ENCODE measurements at places on chromosomes 11 and 22.

GRCh38 chr11:88886796-88887195 is 179.0 kb downstream of the GRM5 start:
- peak; percentile 19 for DNase-seq

DNA sequence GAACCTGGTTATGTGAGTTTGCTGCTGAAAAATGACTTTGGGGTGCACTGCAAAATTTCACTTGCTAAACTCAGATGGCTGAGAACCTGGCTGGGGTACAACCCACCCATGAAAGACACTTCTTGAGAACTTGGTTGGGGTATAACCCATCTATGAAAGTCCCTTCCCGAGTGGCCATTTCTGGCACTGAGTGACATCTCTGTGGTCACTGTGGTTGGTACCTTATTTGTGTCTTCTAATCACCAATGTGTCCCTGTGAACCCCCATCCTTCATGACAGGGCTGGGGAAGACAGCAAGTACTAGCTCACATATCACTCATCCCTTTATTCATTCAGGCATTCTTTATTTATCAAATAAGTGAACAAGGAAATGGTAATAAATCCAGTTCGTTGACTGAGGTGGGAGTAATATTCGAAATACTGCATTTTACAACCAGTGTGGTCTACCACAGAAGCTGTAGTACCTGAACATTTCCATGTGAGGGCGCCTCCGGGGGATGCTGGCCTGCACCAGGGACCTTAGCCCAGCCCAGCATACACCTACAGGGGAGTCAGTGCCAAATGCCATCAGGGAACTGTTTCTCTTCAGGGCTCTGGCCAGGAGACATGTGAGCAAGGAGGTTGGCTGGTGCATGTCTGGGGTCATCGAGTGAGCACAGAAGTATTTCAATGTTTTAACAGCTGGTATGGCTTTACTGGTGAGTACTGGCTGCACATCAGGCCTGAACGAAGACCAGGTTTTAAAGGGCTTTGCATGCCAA is 122.1 kb downstream of the CSNK2A3 start:
- DNase-seq: no peak

GRCh38 chr11:8232849-8233606 is 30.6 kb downstream of the LMO1 start:
- DNase-seq: no peak

DNA sequence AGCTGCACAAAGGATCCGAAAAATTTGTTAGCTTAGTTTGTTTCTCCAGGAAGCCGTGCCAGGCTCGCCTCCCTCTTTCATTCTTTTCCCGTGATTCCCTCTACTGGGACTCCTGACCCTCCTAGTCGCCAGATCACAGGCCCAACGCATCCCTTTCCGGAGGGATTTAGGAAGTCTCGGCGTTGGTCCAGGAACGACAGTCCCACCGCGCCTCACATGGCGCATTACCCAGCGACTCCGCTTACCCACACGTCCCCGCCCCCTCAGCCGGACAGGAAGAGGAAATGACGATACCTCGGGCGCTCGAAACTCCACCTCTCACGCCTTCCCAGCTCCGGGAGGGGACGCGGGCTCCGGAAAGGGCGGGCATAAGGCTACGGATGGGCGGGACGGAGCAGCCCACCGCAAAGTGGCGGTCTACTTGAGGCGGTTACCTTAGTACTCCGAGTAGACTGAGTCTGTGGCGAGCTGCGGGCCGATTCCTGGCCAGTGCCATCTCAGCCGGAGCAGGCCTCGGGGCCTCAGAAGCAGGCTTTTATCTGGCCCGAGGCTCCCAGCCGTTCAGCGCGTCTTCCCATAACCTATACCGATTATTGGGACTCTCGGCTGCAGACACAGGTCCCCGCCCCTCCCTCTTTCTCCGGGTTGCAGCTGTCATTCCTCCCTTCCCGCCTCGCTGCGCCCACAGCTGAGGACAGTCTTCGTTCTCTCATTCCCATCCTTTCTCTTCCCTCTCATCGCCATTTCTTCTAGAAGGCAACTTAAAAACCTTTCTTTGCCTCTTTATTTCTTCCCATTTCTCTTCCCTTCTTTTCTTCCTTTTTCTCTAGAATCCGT is at the start of gene CCDC15:
Gene CCDC15 (plus strand): TSS at position 450 of the 837 bp plus-strand sequence. CDS start 531 bp downstream, outside the sequence.
- DNase-seq: peak; percentile 96

- DNase-seq: no peak
These were observed 17.1 kb upstream of the MS4A4A start for GRCh38 chr11:60263402-60263801.

- no peak for DNase-seq
These were observed 32.2 kb upstream of the OR4B1 start for GRCh38 chr11:48184452-48184851.

GRCh38 chr11:75777461-75778110 is 9.0 kb downstream of the DGAT2 start:
- no peak for DNase-seq

GRCh38 chr11:103433386-103434072 is 324.3 kb downstream of the DYNC2H1 start:
- DNase-seq: no peak

DNA sequence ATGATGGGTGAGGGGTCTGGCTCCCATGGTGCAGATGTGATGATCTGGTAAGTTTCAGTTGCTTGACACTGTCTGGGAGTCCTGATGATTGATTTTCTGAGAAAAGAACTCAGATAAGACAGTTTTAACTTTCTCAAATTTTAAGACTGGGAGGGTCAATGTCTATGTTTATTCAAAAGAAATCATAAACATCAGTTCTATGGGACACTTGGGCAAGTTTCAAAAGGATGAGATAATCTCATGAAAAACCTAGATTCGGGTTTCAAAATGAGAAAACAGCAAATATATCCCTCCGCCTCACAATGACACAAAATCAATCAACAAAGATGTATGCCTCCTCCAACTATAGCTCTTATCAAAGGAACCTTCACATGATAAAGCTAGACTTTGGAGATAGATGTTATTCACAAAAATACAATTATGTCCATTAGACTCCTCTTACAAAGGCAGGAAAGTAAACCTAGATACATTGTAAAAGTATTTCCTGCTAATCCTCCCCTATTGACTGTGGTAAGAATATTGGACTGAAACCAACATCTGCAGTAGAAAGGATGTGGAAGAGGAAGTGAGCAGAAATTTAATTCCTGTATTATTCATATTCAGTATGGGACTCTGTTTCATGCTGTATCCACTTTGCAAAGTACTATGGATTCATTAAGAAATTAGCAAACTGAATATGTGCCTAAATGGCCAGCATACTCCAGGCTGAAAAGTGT is 21.6 kb downstream of the SVIP start:
- no peak for DNase-seq

DNA sequence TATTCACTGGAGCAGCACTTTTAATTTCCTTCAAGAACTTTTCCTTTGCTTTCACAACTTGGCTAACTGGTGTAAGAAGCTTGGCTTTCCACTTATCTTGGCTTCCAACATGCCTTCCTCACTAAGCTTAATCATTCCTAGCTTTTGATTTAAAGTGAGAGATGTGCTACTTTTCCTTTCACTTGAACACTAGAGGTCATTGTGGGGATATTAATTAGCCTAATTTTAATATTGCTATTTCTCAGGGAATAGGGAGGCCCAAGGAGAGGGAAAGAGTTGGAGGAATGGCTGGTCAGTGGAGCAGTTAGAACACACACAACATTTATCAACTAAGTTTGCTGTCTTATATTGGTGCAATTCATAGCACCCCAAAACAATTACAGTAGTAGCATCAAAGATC is 24.6 kb upstream of the CCDC90B start:
- DNase-seq: no peak

DNA sequence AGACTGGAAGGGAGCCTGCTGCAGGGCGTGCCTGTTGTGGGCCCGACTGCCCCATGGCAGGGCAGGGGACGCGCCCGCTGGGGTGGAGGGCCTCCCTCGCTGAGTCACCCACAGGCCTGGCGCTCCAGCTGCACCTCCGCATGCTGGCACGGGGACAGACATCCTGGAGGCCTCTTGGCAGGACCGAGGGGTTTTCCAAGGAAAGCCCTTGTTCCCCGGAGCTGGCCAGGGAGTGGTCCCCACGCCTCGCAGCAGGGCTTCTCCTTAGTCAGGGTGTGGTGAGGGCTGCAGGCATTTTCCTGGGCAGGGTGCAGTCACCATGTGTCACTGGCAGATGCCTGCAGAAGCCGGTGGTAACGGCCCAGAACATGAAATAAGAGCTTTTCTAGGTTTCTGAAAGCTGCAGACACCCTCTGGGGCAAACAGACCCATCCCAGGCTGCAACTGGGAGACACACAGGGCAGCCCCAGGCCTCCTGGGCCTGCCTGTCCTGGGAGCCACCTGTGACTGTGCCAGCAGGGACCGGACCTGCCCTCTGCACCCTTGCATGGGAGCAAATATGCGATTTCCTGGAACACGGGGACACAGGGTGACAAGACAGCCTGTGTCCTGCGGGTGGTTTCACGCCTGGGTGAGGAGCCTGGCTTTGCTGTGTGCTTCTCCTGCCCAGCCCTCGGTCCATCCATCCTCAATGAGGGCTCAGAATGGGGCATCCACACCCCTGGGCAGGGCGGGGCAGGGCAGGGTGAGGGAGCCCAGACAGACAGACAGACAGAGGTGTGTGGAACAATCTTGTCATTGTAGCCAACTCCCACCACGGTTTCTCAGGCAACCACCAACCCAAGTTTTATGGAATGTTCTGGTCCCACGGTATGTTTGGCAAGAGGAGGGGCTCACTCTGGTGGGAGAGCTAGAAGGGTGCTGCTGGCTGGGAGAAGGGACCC is 43.2 kb upstream of the FADD start:
- DNase-seq: no peak

DNA sequence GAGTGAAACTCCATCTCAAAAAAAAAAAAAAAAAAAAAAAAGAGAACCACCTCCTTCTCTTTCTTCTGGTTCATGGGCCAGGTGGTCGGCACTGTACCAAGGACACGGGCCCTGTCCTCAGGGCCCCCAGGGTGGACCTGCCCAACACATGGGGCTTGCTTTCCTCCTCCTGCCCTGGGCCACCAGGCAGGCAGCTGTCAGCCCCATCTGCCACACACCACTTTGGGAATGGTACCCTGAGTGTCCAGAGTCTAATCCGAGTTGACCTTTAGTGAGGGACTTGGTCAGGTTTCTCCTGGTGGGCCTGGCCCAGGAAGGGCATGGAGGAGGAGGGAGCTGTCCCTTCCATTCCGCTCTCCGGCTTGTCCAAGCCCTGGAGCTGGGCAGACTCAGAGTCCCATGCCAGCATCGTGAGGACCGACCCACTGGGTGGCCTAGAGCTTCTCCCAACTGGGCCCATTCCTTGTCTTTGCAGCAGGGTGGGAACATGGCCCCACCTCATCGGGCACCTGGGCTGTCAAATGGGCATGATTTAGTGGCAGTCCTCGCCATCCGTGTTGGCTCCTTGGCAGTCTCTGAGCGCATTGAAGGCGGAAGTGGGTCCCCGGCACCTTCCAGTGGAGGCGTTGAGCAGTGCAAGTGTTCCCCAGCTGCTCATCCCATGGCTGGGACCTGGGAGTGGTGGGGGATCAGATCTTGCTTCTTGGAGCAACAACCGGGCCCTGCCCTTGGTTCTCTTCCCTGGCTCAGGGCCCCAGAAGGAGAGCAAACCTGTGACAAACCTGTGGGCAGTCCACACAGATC is 94.8 kb downstream of the BCR start:
- no peak for DNase-seq

DNA sequence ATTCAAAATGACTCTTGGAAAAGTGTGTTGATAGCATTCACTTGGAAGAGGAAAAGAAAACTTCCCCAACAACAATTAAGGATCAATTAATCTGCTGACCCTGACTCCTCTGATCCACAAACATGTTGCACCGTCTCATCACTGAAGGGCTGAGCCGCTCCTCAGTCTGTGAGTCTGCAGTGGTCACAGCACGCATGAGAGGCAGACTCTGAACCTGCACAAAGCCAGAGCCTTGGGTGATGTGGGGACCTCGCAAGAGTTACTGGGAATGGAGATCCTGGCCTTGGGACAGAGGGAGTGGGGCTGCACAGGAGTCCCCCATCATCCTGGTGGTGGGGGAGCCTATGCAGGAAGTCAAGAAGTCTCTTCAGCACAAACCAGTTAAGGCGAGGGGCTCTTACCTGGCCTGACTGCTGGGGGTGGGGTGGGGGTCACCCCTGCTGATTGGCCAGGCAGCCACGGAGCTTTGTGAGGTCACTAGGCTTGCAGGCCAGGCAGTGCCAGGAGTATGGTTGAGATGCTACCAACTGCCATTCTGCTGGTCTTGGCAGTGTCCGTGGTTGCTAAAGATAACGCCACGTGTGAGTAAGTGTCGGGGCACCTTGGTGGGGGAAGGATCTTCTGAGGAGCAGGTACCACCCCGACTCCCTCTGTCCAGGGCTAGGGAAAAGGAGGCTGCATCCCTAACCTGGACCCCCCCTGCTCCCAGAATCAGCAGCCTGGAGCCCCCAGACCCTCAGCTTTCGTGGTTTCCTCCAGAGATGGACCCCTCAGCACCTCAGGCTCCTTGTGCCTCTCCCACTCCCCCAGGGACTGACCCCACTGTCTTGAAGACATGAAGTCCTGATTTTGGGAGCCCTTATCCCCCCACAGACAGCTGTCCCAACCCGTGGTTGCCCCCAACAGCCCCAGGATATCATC is at the start of gene ACR:
Gene ACR (plus strand): TSS at position 477 of the 921 bp plus-strand sequence. CDS start 32 bp downstream, at position 509.
- DNase-seq: peak; percentile 2

DNA sequence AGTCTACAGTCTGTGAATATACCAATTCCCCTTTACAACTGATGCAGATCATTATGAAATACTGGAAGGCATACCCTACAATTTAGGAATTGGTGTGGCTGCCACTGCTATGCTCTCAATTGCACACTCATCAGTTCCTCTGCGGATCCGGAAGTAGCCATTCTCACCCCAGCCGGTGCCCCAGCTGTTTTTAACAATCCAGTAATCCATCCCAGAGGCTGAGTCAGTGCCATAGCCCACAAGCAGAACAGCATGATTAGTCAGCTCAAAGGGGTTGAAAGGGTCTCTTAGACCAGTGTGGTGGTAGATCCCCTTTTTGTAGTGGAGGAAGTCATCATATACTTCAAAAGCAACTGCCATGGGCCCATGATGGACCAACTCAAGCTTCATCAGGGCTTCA is 43.6 kb downstream of the CTSC start:
- no peak for DNase-seq

- no peak for DNase-seq
These were observed 106.9 kb downstream of the TBC1D22A start for GRCh38 chr22:46869329-46869728.

DNA sequence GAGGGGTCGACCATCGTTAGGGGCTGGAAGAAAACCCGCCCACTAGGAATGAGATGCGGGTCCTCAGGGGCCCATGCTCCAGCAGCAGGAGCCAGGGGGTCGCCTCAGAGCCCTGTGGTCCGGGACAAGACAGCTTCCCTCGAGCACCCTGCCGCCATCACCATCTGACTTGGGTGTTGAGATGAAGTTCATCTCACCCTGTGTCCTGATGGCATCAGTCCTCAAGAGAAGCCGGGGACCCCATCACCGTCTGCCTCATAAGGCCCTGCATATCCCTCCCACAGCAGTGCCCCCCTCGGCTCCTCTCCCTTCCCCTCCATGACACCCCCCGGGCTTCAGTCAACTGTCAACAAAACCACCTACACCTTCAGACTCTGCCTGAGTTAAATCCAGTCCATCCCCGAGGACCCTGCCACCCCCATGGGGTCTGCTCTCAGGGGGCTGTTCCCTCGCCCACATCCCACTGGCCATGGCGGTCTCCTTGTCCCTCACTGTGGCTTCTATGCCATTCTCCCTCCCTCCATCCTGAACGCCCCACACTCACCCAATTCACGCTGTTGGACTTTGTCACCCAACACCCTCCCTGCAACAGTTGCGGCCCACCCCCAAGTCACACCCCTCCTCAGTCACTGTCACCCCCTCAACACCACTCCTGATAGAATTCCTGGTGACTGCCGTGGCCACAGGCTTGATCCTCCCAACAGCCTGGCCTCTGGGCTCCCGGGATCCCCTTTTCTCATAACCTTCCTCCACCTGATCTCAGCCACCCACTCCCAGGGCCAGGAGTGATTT is 87.7 kb upstream of the RTL6 start:
- no peak for DNase-seq

Measured in activated gamma-delta T cell treated with Interleukin-2 at 50 U/mL for 16 hours (primary cell).